Right hindlimb (tissue), 1 donor: ENCODE measurements at places on chromosomes 1 and 21.

- DNase-seq: no peak
These were observed 69.1 kb downstream of the PTGS2 start for GRCh38 chr1:186611156-186611555.

DNA sequence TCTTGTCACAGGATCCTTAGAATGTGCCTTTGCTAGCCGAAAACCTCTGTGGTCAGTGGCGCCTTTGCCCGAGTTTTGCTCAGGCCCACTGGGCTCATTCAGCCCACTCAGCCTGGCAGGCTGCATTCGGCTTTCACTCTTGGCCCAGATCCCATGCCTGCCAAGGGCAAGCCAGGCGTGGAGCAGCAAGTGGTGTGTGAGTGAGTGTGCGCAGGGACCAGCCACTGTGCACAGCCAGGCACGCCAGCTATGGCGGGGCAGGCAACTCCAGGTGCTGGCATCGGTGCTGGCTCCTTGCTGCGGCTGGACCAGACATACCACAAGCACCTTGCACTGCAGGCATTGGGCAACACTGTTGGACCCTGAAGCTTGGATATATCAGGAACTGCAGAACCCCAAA lies 1145.1 kb upstream of the NCAM2 start:
- no peak for DNase-seq

DNA sequence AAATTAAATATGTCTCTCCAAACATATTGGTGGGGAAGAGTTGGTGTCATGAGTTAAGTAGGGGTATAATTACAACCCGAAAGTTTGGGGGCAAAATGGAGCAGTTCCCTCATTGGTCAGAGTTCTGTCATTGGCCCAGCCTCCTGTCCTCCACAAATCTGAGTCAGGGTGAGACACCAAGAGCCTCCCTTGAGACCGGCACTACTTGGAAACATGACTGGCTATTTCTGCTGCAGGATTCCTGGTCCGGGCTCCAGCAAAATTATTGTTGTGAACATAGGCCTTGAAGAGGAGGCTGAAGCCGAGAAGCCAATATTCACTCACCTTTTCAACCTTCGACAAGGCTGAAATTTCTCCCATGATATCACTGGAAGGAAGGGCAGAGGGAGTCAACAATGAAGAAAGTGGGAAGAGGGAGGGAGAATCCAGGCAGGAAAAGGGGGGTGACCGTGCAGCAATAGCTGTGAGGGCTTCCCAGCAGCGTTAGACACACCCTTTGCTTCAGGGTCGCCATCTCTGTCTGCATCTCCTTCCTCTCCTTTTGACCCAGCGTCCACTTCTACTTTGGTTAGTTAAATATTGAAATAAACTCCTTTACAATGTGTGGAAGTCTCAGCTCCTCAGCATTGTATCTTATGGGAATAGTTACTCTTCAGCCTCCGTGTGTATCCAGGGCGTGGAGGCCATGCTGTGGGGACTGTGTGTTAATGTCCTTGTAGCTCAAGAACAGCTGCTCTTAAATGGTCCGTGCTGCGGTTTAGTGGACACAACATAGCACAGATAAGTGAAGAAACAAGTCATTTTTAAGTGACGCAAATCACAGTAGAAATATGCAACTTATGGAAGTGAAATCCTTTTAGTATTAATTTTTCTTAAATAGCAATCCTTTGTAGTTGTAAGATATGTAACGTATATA lies 307.4 kb downstream of the DISC1 start:
- no peak for DNase-seq

GRCh38 chr1:6831366-6831765 lies 46.1 kb downstream of the CAMTA1 start:
- DNase-seq: no peak

DNA sequence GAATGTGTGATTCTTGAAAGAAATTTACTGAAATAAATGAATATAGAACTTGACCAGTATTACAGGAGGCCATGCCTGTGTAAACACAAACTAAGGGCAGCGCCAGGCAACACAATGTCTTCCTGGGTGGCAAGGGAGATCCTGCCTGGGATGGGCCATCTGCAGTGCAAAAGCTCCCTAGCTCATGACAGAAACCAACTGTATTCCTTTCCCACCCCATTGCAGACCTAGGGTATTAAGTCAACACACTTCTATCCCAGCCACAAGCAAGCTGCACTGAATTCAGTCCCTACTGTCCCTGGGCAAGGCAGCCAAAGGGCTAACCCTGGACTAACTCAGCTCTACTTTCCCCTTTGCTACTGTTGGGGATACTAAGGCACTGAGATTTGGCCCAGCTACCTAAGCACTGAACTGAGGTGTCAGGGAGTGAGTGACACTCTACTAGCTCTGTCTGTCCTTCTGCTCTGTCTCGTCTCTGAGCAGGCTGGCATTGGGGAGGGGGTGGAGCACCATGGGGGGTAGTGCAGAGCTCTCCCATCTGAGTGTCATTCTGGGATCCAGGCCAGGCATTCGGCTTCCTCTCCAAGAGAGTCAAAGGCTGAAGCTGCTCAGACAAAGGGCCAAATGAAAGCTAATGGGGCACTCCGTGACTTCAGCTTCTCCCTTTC lies 2.5 kb downstream of the INKA2 start:
- peak; percentile 67 for DNase-seq

- DNase-seq: no peak
These were observed 323.0 kb upstream of the PLD5 start for GRCh38 chr1:242847390-242847993.

DNA sequence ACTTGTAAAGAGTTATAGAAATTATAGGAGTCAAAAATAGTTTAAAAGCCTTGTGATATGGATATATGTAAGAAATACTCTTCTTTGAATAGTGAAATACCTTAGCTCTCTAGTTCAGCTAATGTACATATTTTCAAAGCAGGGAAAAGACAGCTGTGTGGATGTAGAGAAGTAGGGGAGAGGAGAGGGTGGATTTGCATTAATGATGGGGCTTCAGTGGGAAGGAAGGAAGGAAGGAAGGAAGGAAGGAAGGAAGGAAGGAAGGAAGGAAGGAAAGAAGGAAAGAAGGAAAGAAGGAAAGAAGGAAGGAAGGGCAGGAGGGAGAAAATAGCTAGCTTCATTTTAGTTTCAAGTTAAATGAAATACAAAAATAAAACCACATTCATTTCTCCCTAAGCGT lies 62.4 kb upstream of the RGS1 start:
- no peak for DNase-seq

DNA sequence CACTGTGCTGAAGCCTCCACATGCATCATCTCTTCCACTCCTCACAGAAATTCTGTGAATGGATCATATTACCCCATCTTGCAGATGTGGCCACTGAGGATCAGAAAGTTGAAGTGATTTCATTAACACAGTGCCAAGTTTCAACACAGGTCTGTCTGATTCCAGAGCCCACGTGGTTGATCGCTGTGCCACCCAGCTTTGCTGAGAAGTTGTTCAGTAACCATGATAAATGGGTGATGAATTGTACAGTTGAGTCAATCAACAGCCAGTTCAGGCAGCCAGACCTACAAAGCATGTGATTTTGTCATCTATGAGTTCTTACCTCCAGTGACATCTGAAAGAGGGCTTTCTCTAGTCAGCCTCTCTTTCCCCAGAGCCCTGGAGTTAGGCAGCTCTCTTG lies 61.8 kb upstream of the GRHL3 start:
- no peak for DNase-seq

- DNase-seq: no peak
These were observed 19.1 kb downstream of the SLC25A33 start for GRCh38 chr1:9558271-9558945.

DNA sequence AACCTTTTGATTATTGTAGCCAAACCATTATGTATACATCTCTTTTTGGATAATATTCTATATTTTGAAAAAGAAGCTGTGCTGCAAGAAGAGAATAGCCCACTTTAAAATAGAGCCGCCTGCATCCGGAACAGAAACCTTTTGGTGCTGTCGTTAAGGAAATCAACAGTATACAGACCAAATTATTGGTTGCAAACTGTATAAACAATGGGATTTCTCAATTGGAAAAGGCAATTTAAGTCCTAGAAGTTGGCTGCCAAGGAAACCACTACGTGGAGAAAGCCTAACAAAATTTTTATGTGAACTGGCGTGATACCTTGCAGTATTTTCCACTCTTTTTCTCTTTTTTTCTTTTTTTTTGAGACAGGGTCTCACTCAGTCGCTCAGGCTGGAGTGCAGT lies 25.8 kb downstream of the DESI2 start:
- no peak for DNase-seq

DNA sequence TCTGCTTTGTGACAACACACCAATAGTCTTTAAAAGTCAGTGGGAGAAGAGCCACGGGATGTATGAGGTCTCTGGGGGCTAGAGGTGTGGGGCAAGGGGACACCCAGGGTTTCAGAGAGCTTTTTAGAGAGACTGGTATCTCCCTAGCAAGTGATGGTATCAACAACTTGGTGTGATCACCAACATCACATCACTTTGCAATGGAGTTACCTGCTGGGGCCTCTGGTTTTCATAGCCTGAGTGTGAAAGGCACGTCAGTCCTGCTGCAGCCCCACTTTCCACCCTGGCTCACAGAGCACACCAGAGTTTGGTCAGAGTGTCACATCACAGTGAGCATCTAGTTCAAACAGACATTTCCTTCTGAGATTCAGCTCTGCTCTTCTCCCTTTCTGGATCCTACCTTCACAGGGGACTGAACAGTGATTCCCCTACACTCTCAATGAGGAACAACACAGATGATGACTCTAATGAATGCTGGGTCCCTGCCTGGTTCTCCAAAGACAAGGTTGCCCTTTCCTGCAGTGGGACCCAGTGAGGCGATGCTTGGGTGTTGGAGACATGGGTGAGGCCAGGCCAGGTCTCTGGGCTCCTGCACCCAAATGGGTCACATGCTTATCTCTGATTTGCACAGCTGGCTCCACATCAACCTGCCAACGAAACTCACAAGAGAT lies 2.0 kb upstream of the MAN1C1 start:
- no peak for DNase-seq

- peak; percentile 58 for DNase-seq
These were observed 5.5 kb upstream of the MTMR11 start for GRCh38 chr1:149942207-149942606.

DNA sequence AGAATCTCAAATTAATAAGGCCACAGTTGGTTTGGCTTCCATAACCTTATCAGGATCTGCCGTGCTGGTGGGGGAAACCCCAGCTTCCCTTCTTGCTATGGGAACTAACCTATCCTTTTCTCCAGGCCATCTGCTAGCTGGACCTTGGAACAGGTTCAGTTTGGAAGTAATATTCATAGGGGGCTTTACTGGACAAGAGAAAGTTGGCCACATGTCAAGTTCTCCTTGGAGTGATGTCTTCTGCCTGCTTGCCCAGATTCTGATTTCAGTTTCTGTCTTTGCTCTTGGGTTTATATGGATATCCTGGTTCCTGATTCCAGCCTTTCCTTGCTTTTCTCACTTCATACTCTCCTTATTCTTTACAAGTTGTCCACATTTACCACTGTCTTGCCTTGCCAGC lies 279.6 kb downstream of the ASTN1 start:
- DNase-seq: no peak

- DNase-seq: no peak
These were observed 58.9 kb downstream of the VWA5B1 start for GRCh38 chr1:20349561-20349960.

DNA sequence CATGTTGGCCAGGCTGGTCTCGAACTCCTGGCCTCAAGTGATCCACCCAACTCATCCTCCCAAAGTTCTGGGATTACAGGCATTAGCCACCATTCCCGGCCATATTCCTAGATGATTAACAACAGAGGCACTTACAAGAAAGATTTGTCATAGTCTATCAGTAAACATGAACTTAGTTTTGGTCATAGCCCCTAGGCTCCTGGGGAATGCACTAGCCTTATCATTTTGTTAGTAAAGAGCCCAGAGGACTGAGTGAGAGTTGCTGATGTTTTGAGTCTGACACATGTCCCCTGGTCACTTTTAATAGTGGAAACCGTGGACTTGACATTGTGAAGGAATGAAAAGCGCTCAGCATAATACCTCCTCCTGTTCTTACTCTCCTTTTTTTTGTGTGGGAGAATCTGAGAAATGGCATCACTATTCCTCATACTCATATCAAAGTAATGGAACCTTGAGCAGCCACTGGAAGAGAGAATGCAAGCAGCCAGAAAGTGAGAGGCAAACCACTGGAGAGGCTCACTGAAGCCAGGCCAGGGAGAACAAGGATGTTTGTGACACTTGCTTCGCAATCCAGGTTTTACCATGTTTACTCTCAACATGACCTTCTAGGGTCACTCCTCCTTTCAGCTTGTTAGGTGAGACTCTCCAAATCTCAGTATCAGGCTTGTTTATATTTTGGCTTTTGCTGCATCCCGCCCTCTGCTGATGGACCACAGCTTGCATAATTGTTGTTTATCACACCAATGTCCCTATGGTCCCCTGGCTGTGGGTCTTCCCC lies 14.8 kb downstream of the ATP1B1 start:
- no peak for DNase-seq

- DNase-seq: no peak
These were observed 96.7 kb upstream of the IGSF21 start for GRCh38 chr1:18010945-18011344.

- no peak for DNase-seq
These were observed 21.3 kb upstream of the KCNE2 start for GRCh38 chr21:34342476-34342875.
